ENCODE measurements at places on chromosomes 7 and 10.

DNA sequence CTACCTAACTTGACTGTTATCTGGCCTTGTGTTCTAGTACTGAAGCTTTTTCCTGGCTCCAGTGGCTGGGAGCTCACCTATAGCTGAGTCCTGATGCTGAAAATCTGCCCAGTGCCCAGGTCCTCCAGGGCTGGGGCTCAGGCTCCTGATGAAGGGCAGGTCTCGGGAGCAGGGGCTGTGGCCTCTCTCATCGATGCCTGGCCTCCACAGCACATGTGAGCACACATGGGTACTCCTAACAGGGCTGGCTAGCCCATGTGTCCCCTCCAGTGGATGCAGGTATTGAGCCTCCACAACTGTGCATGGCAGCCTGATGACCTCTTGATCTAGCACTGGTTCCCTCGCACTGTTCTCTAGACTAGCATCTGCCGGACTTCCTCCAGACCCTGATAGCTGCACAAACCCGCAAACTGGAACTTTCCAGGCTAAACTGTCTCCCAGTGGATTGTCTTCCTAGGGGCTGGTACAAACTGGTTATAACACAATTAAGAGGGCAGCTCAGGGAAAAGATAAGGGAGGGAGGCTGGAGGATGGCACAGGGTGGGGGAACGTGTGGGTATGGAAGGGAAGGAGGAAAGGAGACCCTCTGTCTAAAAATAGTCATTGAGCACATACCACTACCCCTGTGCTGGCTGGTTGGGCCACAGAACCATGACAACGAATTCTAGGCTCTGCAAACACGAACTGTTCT lies 35.1 kb downstream of the PLAC9 start:
- DNase-seq, result no peak

DNA sequence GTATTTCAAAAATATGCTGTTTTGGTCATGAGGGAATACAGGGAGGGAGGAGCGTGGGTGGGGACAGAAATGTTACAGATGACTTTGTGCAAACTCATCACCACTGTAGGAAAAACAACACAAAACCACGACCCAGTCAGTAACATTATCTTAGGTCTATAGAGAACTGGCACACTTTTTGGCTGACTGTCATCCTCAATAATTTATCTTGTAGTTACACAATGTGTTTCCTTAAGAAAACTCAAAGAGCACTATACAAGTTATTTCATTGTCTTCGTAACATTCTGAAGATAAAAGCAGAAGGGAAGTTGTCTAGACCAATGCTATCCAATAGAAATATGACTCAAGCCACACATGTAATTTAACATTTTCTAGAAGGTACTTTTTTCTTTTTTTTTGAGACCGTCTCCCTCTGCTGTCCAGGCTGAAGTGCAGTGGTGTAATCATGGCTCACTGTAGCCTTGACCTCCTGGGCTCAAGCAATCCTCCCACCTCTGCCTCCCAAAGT lies 16.9 kb upstream of the CDK14 start:
- no peak for DNase-seq

DNA sequence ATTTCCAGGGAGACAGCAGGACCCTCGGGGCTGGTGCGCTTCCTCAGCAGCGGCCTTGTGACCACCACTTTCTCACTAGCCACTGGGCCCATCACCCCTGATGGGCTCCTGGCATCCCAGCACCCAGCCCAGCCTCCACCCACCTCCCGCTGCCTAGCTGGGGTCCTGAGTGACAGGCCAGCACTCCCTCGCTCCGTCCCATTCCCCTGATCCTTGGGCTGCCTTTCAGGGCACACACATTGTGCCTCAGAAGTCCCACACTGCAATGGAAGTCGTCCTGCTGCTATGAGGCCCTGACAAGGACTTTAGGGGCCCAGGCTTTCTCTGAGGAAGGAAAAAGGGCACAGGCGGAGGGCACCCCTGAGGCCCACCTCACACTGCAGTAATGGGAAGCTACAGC lies 12.4 kb downstream of the CAMK2B start:
- DNase-seq, result no peak

DNA sequence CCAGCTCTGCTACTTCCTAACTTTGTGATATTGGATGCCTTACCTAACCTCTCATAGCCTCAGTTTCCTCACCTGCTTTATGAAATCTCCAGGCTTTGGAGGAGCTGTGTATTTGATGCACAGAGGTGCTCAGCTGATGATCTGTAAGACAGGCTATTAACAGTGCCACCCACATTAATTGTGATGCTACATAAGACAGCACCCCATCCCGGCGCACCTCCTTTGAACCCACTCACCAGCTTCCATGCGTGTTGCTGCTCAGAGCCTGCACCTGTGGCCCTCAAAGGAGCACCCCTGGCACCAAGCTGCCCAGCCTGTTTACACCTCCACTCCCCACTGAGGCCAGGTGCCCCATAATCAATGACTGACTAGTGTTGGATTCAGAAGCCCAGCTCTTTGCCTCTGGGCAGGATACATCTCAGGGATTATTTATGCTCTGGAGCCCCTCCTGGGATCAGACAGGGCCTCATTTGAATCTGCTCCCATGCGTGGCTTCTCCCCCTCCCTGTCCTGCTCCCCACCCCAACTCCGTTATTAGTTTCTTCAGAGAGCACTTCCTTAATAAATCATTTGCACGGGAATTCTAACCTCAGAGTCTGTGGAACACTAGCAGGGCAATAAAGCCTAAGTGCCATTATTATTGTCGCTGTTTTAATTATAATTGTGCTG lies 87.7 kb downstream of the GFRA1 start:
- DNase-seq, result no peak

- DNase-seq, result no peak
These were observed 13.3 kb downstream of the SLC37A3 start for GRCh38 chr7:140384894-140385545.

GRCh38 chr7:20019757-20020432 lies 197.3 kb downstream of the MACC1 start:
- DNase-seq, result no peak

GRCh38 chr7:94411188-94411466 lies 16.4 kb downstream of the COL1A2 start:
- no peak for DNase-seq
